Calu3 (cell line): ENCODE measurements at places on chromosomes 5 and 9.

DNA sequence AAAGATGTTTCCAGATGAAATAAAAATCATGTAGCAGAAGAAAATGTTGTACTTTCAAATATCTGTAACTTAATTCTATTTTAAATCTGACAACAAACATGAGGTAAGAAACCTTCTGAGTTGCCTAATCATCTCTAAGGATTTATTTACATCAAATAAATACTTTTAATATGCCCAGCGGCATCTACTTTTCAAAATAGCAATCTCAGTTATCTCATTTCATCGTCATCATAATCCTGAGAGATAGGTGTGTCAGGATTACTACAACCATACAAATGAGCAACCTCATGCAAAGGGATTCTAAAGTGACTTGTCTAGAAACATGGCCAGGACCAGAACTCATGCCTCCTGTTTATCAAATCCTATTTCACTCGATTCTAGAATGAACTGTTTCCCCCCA lies 49.5 kb downstream of the DENND1A start:
- no peak for DNase-seq

DNA sequence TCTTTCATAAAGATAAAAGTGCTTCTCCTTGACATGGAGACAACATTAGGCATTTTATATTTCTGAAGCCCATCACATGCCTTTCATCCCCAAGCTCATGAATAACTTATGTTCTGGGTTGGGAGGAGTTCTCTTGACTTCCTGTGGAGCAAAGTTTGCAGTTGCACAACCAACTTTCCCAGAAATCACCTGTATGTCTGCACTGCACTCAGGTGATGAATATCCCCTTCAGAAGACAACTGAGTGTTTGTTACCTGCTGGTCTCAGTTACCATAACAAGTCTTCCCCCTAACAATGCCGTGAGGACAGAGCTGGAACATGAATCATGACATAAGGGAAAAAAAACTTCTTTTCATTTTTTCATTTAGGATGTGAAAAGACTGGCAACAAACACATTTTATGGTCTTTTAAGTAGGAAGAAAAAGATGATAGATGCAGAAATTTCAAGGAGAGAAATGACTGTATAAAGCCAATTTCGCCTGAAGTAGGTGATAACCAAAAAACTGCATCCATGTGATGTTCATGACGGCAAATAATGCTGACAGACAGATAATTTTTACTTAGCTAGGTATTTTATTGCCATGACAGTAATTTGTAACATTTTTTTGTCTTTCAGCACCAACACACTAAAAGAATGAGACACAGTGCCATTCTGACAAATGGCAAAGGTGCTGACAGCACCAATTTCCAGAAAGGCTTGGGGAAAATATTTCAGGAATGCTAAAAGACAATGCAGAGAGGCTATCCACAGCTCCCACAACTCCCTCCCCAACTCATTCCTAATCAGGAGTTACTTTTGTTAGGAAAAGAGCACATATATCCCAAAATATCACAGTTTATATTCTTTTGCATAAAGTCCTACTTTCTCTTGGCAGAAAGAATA lies 656.3 kb downstream of the PRELID2 start:
- peak; percentile 35 for DNase-seq

- no peak for DNase-seq
These were observed 84.1 kb downstream of the PHF2 start for GRCh38 chr9:93660352-93661046.

- DNase-seq, result no peak
These were observed 160.7 kb upstream of the MEF2C start for GRCh38 chr5:89043676-89044075.

- no peak for DNase-seq
These were observed 454.2 kb upstream of the CLINT1 start for GRCh38 chr5:158313027-158313732.

DNA sequence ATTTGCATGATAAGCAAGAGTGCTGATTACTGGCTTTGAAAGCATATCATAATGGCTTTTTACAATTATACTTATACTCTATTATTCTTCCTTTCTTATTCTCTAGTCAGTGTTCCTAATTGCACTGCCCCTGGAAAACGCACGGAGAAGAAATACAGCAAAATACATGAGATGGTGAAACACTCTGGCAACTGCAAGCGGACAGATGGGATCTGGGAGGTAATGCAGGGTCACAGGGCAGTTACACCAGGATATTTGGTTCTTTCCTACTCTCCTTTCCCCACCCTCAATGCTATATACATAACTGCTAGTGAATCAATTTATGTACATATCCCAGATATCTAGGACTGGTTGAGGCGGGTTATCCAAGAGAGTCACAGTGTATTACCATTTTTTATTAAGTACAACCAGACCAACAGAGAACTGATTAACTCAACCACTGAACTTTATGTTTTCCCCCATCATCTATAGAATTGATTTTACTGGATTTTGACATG lies 423.7 kb downstream of the ZSWIM6 start:
- DNase-seq, result no peak

DNA sequence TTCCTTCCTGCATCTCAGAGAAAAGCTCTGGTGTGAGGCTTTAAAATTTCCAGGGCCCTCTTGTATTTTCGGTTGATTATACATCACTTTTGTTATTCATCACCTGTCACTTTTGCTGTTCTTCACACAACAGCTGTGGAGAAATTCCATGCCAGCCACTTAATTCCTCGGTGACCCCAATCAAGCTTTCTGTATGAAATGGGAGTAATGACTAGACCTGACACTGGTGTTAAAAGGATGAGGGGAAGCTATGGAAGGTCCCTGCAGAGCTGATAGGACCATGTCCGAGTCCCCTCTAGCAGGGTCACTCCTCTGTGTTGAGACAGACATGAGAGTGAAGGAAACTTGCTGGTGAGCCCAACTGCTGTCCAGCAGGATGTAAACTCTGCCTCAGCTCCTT lies 59.7 kb downstream of the GPR21 start:
- no peak for DNase-seq

GRCh38 chr5:25405850-25406249 lies 761.1 kb upstream of the CDH10 start:
- no peak for DNase-seq

DNA sequence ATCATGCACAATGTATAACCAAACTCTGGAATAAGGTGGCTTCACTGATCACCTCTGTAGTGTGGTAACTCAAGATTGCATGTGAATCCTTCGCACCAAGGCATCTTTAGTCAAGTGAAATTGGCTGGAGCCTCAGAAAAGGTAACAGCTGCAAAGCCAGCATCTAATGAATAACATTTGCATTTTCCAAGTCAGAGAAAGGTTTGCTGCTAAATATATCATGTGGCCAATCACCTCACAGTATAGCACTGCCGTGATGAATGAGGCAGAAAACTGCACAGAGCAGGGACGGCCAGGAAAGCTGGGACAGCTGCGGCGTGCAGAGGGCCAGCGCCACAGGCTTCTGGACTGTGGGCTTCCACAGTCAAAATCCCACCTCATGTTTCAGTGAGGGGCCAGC lies 18.5 kb downstream of the MRPS27 start:
- no peak for DNase-seq

GRCh38 chr9:35370241-35370640 lies 119.7 kb upstream of the RUSC2 start:
- DNase-seq, result no peak
